ENCODE measurements at places on chromosomes 4 and X.

- no peak for DNase-seq
Measured at GRCh38 chr4:101682946-101683345, 107.6 kb upstream of the BANK1 start.

DNA sequence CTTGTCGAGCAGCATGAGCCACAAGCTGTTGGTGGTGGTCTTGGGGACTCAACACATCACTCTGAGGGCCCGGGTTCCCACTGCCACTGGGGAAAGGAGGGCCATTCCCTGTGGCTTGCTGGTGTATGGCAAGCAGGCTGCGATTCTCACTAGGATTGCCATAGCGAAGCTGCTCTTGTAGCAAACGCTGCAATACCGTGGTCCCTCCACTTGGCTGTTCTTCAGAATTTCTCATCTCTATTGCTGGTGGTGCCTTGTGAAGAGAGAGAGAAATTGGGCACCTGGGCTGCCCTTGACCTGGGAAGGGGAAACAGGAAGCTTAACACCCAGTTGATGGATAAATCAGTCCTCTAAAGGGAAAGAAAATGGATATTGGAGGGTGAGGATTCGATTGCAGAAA is 17.7 kb downstream of the AMOT start:
- no peak for DNase-seq

DNA sequence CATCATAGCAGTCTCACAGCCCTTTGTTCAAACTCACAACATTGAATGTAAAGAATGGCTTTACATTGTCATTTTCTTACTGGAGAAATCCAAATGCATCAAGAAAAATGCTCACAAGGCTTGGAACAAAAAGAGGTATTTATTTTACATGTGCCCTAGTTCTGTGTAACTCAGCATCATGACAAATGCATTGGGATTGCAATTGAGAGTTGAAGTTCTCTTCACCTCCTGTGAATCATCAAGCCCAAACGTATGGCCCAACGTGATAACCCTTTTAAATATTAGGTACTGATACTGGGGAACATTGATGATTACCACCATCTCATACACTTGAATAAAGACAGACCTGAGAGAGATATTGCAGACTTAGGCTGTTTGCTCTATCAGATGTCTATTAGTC is 61.6 kb downstream of the GASK1B start:
- no peak for DNase-seq

GRCh38 chr4:184064877-184065276 is 152.8 kb downstream of the ENPP6 start:
- no peak for DNase-seq

DNA sequence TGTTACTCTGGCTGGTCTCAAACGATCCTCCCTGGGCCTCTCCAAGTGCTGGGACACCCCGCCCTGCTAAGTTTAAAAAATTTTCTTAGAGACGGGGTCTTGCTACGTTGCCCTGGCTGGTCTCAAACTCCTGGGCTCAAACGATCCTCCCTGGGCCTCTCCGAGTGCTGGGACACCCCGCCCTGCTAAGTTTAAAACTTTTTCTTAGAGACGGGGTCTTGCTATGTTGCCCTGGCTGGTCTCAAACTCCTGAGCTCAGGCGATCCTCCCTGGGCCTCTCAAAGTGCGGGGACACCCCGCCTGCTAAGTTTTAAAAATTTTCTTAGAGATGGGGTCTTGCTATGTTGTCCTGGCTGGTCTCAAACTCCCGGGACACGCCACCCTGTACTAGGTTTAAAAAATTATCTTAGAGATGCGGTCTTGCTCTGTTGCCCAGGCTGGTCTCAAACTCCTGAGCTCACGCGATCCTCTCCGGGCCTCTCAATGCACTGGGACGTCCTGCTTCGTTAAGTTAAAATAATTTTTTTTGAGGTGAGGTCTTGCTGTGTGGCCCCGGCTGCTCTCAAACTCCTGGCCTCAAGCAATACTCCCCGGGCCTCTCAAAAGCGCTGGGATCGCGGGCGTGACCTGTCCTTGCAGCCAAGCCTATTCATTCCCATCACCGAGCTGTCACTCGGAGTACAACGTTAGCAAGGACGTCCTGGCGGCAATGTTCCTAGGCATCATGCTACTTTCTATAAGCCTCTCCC is 1.1 kb downstream of the SLC25A6 start:
- DNase-seq = no peak

DNA sequence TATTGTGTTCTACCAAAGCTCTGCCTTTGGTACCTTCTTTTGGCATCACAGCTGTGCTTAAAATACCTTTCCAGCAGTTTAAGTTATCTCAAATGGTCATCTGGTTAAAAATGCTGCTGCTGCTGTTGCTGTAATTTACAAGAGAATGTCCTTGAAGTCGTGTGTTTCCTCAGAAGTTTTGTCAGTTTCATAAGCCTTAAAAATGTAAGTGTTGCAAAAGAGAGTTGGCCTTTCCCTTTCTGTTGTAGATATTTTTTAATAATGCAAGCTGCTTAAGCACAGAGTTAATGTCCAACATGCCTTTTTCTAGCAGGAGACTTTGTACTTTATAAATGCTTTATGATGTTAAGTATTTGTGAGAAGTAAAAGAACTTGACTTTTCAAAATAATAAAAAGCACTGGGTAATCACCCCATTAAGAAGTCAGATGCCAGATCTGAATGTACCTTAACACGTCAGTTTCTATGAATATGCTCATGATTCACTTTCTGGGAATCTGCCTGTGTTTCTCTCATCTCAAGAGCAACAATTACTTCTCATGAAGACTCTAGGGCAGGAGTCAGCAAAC is 35.3 kb upstream of the TENM3 start:
- DNase-seq = no peak

DNA sequence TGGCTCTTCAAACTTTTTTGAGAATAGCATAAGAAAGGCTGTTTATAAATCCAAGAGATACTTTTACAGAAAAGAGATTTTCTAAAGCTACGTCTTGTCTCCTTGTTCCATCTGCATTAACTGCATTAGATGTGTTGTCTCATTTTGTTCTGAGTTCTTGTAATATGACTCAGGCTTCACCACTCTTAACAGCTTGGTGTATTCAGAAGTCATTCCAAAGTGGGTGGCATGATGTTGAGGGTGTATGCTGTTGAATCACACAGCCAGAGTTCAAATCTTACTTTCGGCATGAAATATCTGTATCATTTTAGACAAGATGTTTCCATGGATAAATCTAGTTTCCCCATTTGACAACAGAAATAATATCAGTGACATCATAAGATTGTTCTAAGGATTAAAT is 30.1 kb downstream of the SYTL5 start:
- DNase-seq = no peak

GRCh38 chrX:69313617-69314290 is 148.5 kb upstream of the PJA1 start:
- no peak for DNase-seq

DNA sequence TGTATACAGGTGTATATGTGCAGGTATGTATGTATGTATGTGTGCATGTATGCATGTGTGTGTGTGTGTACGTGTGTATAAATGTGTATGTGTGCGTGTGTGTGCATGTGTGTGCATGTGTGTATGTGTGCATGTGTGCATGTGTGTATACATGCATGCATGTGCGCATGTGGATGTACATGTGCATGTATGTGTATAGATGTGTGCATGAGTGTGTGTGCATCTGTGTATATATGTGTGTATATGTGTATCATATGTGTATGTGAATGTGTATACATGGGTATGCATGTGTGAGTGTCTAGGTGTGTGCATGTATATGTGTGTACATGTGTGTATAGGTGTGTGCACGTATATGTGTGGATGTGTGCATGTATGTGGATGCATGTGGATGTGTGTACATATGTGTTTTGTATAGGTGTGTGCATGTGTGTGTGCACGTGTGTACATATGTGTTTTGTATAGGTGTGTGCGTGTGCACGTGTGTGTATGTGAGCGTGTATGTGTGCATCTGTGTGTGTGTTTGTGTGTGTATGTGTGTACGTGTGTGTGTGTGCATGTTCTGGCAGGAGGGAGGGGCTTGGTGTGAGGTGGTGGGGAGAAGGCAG is 6.0 kb downstream of the BGN start:
- DNase-seq = no peak

DNA sequence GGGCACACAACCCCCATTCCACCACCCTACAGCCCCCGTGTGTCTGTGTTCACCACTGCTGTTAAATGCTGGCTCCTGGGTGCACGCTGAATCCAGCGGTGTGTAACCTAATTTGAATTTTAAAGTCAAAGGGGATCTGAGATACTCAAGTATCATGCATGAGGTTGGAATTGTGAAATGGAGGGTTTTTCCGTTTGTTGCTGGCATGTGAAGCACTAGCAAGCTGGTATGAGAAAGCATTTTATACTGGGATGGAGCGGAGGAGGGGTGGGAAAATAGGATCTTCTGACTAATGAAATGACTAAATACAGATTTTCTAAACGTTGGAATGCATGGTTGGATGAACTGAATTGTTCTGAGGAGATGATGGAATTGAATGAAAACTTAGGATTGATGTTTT is 36.9 kb upstream of the FAT1 start:
- no peak for DNase-seq

DNA sequence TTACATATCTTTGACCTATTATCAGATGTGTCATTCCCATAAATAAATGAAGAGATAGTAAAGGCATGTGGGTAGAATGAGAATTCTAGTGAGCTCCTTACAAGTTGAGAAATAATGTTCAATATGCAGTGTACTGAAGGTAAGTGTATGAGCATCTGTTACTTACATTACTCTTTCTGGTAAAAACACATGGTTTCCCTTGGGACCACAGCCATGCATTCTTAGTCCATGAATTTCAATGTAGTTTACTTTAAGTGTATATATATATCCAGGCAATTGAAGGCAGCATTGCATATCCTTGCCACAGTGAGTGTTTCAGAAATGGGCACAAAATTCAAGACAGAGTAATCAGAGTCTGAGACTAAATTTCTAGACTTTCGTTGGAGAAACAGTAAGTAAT is 277.2 kb downstream of the CXXC4 start:
- no peak for DNase-seq

DNA sequence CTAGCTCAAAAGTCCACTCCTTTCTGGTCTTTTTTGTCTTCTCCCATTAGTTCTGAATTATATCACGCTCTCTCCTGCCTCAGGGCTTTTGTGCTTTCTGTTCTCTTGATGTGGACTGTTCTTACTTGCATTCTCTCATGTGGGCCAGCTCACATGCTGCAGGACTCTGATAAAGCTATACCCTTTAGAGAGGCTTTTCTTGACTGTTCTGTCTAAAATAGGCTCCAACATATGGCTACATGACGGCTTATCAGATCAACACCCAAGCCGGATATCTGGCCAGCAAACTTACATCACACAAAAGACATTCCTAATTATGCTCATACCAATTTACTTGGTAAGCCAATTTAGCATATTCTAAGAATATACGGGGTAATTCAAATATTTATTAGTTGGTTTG is 1494.5 kb downstream of the TECRL start:
- DNase-seq = no peak

GRCh38 chrX:13419918-13420317 is 100.1 kb upstream of the ATXN3L start:
- no peak for DNase-seq

- DNase-seq = no peak
Measured at GRCh38 chrX:124592744-124593143, 246.4 kb downstream of the SH2D1A start.

GRCh38 chr4:87938746-87939145 is 36.8 kb upstream of the SPP1 start:
- no peak for DNase-seq

DNA sequence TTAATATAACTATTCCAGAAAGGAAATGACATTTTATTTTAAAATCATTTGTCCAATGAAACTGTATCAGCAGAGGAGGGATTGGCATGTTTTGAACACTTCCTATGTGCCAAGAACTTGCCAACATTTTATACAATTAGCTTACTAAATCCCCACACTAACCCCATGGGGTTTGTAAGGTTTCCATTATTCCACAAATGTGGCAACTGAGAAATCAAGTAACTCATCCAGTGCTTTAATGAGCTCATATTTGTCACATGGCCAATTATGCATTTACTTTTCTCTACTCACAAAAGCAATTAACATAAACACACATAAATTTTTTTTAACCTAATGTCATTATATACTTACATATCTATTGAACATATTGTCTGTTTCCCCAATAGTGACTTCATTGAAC is 37.3 kb downstream of the MANBA start:
- DNase-seq = no peak

- DNase-seq = peak; percentile 28
Measured at GRCh38 chr4:108171339-108172230, 2.9 kb upstream of the LEF1 start.

- DNase-seq = no peak
Measured at GRCh38 chr4:142043509-142043908, 407.1 kb downstream of the IL15 start.

DNA sequence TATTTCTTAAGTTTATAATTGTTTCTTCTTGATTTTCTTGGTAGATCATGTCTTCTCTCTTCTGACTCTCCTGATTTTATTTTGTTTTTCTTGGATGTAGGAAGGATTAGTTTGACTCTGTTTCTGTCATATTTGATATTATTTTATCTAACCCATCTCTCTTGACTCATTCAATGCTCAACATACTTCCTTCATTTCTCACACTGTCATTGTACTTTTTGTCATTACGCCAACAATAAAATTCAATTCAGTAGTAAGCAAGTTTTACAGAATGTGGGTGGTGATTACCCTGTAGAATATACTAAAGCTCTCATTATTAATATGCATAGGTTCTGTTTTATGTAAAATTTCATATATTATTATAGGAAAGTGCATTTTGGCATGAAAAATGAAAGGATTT is 1303.0 kb upstream of the AGA start:
- DNase-seq = no peak

GRCh38 chrX:139134316-139134715 is 396.2 kb upstream of the F9 start:
- no peak for DNase-seq

GRCh38 chrX:100647739-100648138 is 3.7 kb downstream of the SRPX2 start:
- DNase-seq = no peak

DNA sequence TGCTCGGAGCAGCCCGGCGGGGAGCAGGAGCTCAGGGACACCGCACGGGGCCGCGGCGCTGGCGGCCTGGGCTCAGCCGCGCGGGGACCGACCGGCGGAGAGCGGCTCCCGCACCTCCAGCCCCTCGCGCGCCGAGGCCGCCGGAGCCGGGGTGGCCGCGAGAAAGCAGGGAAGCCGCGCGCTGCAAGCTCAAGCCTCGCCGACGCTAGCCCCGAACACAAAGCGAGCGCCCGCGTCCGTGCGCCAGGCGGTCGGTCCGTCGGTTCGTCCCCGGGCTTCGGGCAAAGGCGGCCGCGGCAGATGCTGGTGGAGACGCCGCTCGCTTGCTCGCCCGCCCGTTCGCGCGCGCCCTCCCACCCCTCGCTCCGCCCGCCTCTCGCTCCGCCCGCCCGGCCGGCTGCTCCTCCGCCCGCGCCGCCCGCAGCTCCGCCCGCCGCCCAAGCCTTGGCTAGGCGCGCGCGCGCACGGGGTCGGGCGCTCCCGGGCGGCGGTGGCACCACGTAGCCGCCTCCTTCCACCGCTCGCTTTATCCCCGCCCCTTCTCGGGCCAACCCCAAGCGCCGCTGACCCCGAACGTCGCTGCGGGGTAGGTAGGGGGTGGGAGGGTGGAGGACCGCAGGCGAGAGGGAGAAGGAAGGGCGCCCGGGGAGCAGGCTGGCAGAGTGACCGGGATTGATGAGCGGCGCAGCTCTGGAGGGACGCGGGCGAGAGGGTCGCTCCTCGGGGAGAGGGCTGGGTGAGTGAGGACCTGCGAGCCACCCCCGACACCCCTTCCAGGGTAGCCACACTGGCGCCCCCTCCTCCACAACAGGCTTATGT is at the start of gene TSPAN5:
TSS of gene TSPAN5 (minus strand) at position 325 of the 819 bp plus-strand sequence.
- peak; percentile 77 for DNase-seq
